ENCODE measurements at places on chromosomes 12 and 14. TPM values are rescaled to one million over a fixed set of nuclear protein-coding genes. Genes with fewer than 3 reads are reported as not detected.

VWF gene
- 1.4 TPM for total RNA-seq

CDKL1 gene
- 7.3 TPM for total RNA-seq

SMCO3 gene
- total RNA-seq: not detected

LBHD2 gene
- total RNA-seq: not detected

SLCO1A2 gene
- total RNA-seq: 0.09 TPM

SAMD15 gene
- 2.0 TPM for total RNA-seq

CD9 gene
- total RNA-seq: 407 TPM

SYNE3 gene
- total RNA-seq: 63.4 TPM

DLGAP5 gene
- total RNA-seq: 23.8 TPM

C12orf60 gene
- 0.99 TPM for total RNA-seq

KLRD1 gene
- total RNA-seq: 0.16 TPM

FRS2 gene
- total RNA-seq: 67.0 TPM

TMEM119 gene
- 164 TPM for total RNA-seq

PARP11 gene
- 5.6 TPM for total RNA-seq

KRT75 gene
- not detected for total RNA-seq

ANO2 gene
- not detected for total RNA-seq

SLC5A8 gene
- total RNA-seq: not detected

BLOC1S1 gene
- total RNA-seq: 70.2 TPM

CDK4 gene
- 208 TPM for total RNA-seq

ART4 gene
- total RNA-seq: 0.36 TPM

LHX5 gene
- not detected for total RNA-seq

ST8SIA1 gene
- 4.6 TPM for total RNA-seq

MMP14 gene
- total RNA-seq: 258 TPM

KCNK10 gene
- total RNA-seq: not detected

NKX2-1 gene
- total RNA-seq: not detected

PSMB11 gene
- total RNA-seq: not detected

KCNA5 gene
- not detected for total RNA-seq

UNG gene
- 30.8 TPM for total RNA-seq

PMEL gene
- 0.82 TPM for total RNA-seq

IL31 gene
- total RNA-seq: not detected

PRIMA1 gene
- 0.08 TPM for total RNA-seq

SIRT4 gene
- total RNA-seq: 3.6 TPM

Data from fibroblast of the aortic adventitia (primary cell).